Karpas-422 (cell line): ENCODE measurements at places on chromosomes 6 and 20. TPM values are rescaled to one million over a fixed set of nuclear protein-coding genes. Genes with fewer than 3 reads are reported as not detected.

DNA sequence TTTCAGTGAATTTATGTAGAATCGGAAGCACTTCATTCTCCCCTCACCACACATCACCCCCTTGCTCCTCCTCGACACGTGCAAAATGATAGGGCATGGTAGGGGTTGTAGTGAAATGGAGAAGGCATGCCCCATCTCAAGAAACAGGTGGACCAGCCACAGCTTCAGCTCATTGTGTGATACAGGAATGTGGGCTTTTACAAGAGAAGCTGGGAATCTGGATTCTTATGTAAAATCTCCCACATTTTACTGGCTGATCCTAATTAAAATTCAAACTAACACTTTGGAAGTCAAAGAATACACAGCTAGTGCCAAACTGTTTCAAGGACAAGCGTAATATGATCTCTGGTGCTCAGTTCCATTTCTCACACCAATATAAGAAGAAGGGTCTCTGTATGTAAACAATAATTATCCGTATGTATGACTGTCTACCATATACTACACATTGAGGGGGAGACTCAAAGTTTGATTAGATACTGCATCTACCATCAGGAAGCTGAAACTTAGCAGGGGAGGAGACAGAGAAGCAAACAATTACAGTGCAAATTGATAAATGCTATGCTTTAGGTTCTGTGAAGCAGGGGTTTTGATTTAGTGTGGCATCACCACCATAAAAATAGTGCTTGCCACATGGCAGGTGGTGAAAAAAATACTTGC, 24.3 kb upstream of the KIAA0408 start:
- DNase-seq: no peak
- no peaks in the 10 kb centered on the region for H3K27me3 ChIP-seq
- H3K4me3 ChIP-seq: no peak overlapping the region
- H3K4me1 ChIP-seq: peaks cover 6% of the 10 kb centered on the region; the same call in 1 of the 2 replicates
- no peaks in the 10 kb centered on the region for H3K36me3 ChIP-seq

GRCh38 chr20:62830821-62831220, 14.0 kb downstream of the COL9A3 start:
- H3K27me3 ChIP-seq: no peaks in the 10 kb centered on the region
- H3K4me1 ChIP-seq: peaks cover 69% of the 10 kb centered on the region

- H3K27me3 ChIP-seq: no peaks in the 10 kb centered on the region
- no peak for DNase-seq
- H3K4me1 ChIP-seq: peaks cover 15% of the 10 kb centered on the region
- no peak overlapping the region for H3K4me3 ChIP-seq
These were observed 23.1 kb downstream of the CRYBG1 start for GRCh38 chr6:106383573-106383972.

DNA sequence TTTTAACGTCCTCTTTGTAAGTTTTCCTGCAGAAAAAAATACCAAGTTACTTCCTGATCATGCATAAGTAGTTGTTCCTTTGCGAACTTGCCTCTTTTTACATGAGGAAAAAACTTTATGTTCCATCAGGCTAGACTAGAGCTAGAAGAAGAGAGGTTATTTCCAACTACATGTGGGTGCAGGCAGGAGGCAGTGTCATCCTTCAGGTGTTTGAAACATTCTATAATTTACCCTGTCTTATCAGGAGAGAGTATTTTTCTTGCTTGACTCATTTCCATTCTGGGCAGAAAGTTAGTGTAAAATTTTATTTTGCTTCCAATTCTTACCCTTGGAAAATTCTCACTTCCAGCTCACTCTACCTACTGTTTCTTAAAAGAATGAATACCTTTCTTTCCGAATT, 28.5 kb upstream of the EPHA7 start:
- H3K27ac ChIP-seq: no peak overlapping the region
- H3K4me1 ChIP-seq: no peaks in the 10 kb centered on the region
- H3K27me3 ChIP-seq: no peaks in the 10 kb centered on the region
- no peaks in the 10 kb centered on the region for H3K36me3 ChIP-seq
- DNase-seq: no peak

The TREML1 gene
- not detected in 2 replicates for total RNA-seq

DNA sequence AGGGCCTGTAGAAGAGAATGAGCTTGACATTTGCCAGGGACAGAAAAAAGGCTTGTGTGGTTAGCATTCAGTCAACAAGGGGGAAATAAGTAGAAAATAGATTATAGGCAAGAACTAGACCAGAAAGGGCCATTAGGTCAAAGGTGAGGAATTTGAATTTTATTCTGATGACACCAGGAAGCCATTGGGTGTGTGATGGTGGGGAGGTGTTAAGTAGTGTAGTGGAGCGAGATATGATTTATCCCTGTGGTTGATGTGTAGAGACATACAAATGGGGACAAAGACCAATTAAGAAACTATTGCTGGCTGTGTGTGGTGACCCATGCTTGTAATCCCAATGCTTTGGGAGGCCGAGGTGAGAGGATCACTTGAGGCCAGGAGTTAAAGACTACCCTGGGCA, 11.0 kb downstream of the DSTN start:
- H3K4me1 ChIP-seq: peaks cover 6% of the 10 kb centered on the region
- no peaks in the 10 kb centered on the region for H3K27me3 ChIP-seq
- no peak for DNase-seq
- no peaks in the 10 kb centered on the region for H3K36me3 ChIP-seq
- H3K4me3 ChIP-seq: no peak overlapping the region

GRCh38 chr6:43771210-43771857, 1.3 kb downstream of the VEGFA start:
- H3K36me3 ChIP-seq: peaks cover 2% of the 10 kb centered on the region; the same call in 1 of the 2 replicates
- peak overlapping the region; percentile 77 for H3K27ac ChIP-seq
- H3K4me1 ChIP-seq: peaks cover 38% of the 10 kb centered on the region
- no peaks in the 10 kb centered on the region for H3K27me3 ChIP-seq
- DNase-seq: peak; percentile 82
- peak overlapping the region; percentile 78 for H3K4me3 ChIP-seq

DNA sequence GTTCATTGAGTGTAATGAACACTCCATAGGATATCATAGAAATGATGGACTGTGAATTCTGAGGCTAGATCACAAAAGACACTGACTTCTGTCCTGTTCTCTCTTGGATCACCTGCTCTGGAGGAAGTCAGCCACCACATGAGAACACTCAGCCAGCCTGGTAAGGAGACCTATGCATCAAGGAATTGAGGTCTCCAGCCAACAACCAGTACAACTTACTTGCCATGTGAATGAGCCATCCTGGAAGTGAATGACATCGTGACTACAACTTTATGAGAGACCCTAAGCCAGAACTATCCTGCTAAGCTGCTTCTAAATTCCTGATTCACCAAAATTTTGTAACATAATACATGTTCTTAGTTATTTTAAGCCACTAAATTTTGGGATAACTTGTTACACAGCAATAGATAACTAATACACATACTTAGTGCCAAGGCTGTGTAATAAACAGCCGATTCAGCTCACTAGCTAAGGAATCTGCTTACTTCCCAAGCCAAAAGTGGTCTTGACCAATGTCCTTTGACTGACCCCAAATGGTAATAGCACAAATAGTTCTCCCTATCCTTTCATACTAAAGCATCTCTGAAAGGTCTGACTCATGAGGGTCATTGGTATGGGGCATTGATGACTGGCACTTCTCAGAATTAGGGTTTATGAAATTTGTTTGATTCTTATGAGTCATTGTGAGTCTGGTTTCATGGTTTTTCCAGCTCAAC, 6.9 kb upstream of the CTNNBL1 start:
- no peak for DNase-seq
- H3K4me1 ChIP-seq: peaks cover 12% of the 10 kb centered on the region
- no peaks in the 10 kb centered on the region for H3K27me3 ChIP-seq
- no peak overlapping the region for H3K27ac ChIP-seq
- H3K4me3 ChIP-seq: no peak overlapping the region

GRCh38 chr6:41546866-41547798, 951 bp downstream of the FOXP4 start:
- peak overlapping the region; percentile 100 for H3K4me3 ChIP-seq
- peak; percentile 76 for DNase-seq
- peaks cover 22% of the 10 kb centered on the region for H3K4me1 ChIP-seq
- H3K36me3 ChIP-seq: 0 out of 2 replicates have a peak, but pooled peaks cover 6% of the 10 kb centered on the region
- no peaks in the 10 kb centered on the region; the same call in 1 of the 2 replicates for H3K27me3 ChIP-seq

DNA sequence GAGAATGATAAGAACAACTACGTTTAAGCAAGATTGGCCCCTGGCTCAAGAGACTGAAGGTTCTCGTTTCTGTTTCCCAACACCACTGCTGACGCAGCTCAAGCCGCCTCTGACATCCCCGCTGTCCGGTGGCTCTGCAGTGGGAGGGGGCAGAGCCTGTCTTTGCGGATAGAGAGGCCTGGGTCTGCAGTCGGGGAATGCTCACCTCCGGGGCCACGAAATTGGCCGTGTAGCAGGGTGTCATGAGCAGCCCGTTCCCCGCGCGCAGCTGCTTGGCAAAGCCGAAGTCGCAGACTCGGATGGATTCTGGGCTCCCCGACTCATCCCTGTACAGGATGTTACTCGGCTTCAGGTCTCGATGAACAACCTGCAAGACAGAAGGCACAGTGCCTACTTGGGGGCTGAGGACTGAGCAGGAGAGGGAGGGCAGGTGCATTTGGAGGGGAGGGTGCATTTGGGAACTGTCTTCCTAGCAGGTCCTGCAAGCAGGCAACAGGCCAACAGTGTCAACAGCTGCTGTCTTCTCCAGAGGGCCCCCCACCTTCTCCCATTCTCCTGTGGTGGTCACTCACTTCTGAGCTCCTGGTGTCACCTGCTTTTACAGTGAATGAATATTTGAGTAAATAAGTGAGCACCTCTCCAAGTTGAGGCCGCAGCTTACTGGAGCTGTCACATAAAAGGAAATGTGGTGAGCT, 40.5 kb upstream of the MPC1 start:
- no peaks in the 10 kb centered on the region for H3K27me3 ChIP-seq
- H3K27ac ChIP-seq: no peak overlapping the region
- H3K4me1 ChIP-seq: peaks cover 8% of the 10 kb centered on the region
- no peaks in the 10 kb centered on the region for H3K36me3 ChIP-seq

DNA sequence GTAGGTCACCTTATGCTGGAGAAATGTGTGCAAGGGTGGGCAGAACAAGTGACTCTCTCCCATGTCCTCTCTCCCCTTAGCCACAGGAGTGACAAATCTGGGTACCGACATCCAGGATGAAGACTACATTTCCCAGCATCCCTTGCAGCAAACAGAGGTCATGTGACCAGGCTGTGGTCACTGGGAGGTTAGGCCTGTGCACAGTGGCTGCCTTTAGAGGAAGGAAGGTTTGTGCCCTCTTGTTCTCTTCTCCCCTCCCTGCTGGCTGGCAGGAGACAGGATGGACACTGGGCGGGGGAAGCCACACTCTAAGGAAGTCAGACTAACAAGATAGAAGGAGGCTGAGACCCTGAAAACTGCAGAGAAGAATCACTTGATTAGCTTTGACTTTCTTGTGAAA, 360.2 kb downstream of the PREX1 start:
- H3K4me1 ChIP-seq: no peaks in the 10 kb centered on the region
- H3K36me3 ChIP-seq: no peaks in the 10 kb centered on the region
- peak; percentile 61 for DNase-seq
- H3K27me3 ChIP-seq: no peaks in the 10 kb centered on the region

- H3K27me3 ChIP-seq: no peaks in the 10 kb centered on the region; the same call in 1 of the 2 replicates
- DNase-seq: no peak
- no peaks in the 10 kb centered on the region for H3K36me3 ChIP-seq
- H3K4me1 ChIP-seq: peaks cover 24% of the 10 kb centered on the region
- H3K27ac ChIP-seq: no peak overlapping the region
These were observed 10.5 kb upstream of the BEND3 start for GRCh38 chr6:107125771-107126170.

DNA sequence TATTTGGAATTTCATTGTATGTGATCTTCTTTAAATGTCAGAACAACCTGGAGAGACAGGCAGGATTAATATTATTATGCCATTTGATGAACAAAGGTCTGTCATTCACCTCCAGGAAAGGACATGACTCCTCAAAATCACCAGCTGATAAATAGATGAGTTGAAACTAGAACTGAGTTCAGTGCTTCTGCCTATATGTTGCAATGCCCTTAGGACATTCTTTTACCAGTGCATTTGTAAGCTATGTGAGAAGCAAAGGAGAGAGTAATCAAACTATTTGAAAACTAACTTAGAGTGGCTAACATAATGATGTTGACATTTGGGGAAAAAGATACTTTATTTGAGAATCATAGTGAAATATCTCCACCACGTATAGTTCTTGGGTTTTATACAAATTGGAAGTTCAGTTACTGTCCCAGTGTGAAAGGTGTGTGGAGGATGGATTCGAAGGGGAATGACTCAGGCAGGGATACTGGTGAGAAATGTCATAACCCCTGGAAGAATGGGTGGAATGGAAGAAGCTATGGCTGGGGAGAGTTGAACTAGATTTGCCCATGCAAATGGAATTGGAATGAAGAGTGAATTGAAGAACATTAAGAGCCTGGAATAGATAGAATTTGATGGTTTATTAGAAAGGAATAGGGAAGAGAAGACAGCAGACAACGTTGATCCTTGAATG, 21.5 kb downstream of the PKIB start:
- no peaks in the 10 kb centered on the region for H3K36me3 ChIP-seq
- no peak for DNase-seq
- H3K27me3 ChIP-seq: no peaks in the 10 kb centered on the region
- H3K4me3 ChIP-seq: no peak overlapping the region
- no peak overlapping the region for H3K27ac ChIP-seq

The ADGRG6 gene
- total RNA-seq: not detected in 2 replicates

DNA sequence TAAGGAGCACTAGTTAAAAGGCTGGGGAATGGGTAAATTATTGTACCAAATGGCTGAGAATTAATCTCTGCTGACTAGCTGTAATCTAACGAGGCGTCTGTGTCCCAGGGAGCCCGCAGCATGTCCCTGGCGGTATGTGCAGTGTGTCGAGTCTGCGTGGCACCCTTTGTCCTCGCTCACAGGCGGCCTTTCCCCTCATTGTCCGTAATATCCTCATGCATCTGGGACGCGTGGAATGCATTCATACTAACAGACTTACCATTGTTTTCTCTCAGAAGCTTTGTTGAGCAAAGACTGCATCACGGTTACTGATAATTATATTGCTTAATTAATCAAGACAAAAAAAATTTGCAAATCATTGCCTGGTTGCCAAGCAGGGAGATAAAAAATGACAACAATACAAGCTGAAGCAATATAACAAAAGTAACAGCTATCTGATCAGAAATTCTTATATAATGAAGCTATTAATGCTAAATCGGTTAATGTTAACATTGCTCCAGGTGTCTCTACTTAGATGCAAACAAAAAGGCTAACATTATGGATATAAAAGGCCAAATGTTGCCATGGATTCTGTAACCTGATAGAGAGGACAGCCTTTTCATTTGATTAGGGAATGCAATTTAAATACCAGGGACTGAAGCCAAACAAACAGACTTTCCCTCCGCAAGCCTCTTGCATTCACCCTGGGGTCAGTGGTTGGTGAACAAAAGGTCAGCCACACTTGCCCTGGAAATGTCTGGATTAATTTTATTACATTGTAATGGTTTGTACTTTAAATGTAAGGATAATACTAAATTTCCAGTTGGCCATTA, 124.8 kb downstream of the INSM1 start:
- no peaks in the 10 kb centered on the region for H3K36me3 ChIP-seq
- peaks cover 7% of the 10 kb centered on the region for H3K4me1 ChIP-seq
- H3K27ac ChIP-seq: no peak overlapping the region
- no peak for DNase-seq
- H3K4me3 ChIP-seq: no peak overlapping the region
